GM12892 (cell line): ENCODE measurements at places on chromosomes 12 and 14.

DNA sequence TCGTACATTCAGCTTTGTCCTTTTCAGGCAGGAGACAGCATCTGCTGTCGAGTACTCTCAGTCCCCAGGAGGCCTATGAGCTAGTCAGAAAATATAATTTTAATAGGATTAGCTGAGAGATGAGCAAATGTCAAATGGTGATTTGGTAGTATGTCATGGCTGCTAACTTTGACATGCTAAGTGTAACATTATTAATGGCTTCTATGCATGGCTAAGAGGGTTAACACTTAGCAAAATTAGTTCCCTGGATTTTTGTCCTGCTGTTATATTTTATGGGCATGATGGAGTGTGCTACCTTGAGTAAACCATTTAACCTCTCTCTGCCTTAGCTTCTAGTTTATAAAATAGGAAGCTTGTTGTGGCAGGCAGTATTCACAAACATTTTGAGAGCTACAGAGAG is 2.9 kb upstream of the PCNX1 start:
- no peak for DNase-seq

DNA sequence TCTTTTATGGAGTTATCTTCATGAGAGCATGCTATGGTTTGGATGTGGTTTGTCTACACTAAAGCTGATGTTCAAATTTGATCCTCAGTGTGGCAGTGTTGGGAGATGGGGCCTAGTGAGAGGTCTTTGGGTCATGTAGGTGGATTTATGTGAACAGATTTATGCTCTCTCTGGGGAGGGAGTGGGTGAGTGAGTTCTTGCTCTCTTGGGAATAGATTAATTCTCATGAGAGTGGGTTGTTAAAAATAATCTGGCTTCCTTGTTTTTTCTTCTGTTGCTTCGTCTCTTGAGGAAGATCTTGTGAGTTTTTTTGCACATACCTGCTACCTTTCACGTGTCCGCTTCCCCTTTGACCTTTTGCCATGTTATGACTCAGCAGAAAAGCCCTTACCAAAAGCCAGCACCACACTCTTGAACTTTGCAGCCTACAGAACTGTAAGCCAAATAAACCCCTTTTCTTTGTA is 20.5 kb downstream of the DERA start:
- DNase-seq = no peak

- DNase-seq = no peak
Observed at GRCh38 chr14:96888158-96888557, 91.0 kb downstream of the VRK1 start.

GRCh38 chr12:89024580-89024979 is 327.7 kb downstream of the DUSP6 start:
- no peak for DNase-seq

DNA sequence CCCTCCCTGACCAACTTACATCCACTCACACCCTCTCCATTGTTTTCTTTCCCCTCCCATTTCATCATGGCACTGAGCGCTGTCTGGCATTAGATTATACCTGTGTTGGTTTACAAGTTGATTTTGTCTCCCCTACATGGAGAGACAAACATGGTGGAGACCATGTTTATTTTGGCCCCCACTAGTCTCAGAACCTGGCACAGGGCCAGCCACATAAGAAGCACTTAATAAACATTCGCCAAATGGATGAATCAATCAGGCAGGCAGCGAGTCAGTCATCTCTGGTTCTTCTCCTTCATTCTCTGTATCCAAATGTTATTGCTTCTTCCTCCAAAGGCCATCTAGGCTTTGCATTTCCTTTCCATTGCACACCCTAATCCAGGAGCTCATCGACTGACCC is 177.4 kb downstream of the DPF3 start:
- no peak for DNase-seq

DNA sequence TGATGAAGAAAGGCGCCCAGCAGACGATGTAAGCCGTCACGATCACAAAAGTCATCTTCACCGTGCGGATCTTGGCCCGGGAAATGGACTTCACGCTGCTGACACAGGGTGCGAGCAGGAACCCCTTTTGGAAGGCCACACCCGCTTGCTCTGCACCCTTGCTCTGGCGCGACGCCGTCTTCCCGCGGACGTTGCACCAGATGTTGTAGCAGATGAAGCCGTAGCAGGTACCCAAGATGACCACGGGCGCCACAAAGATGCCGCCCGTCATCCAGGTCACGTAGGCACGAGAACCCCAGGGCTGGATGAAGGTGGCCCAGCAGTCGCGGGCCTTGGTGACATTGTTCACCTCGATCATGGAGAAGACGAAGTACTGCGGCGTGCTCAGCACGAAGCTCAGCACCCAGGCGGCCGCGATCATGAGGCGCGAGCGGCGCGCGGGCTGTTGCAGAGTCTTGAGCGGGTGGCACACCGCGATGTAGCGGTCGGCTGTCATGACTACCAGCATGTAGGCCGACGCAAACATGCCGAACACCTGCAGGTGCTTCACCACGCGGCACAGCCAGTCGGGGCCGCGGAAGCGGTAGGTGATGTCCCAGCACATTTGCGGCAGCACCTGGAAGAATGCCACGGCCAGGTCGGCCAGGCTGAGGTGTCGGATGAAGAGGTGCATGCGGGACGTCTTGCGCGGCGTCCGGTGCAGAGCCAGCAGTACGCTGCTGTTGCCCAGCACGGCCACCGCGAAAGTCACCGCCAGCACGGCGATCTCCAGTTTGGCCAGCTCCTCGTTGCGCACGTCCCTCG is 890 bp downstream of the AVPR1A start:
- no peak for DNase-seq

GRCh38 chr14:105999361-106000028 is 473.1 kb downstream of the TMEM121 start:
- no peak for DNase-seq

- no peak for DNase-seq
Observed at GRCh38 chr14:96091149-96091693, 52.1 kb downstream of the C14orf132 start.

DNA sequence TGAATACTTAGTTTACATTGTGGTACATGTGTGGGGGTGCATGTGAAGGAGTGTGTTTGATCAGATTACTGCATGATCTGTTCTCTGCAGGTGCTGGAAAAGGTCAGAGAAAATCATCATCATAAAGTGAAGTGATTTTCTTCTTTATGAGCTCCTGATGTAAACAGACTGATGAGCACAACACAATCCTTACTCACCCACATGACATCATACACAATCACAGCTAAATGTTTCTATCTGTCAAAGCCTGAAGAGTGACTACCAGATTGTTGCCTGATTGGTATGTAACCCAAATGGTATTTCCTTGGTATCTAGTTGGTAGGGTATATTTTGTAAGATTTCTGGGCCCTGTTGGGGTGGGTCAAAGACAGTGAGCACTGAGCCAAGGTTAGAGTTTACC is 270.8 kb downstream of the FOXG1 start:
- no peak for DNase-seq

- no peak for DNase-seq
Observed at GRCh38 chr12:106416273-106416672, 58.7 kb downstream of the POLR3B start.

DNA sequence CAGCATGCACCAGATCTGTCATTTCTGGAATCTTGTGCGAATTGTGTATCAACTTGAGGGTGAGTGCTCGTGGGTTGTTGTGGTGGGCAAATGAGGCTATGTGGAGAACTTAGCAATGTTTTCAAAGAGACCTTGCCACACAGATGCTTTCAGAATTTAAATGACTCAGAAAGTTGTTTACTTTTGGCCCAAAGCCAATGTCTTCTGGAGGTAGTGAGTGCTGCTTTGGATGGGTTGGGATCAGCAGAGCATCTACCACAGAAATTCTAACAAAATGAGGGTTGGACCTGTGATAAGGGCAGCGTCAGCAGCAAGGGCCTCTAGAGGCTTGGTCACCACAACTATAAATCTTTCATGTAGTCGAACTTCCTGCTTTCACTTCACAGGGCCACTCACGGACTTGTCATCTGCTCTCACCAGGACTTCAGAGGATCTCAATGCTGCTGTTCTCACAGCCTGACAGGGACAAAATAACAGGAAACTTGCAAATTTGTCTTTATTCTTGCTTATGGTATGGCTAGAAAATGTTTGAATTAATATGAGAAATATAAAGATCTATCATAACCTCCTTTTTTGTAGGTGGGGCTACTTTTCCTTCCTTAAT is 111.4 kb downstream of the DACT1 start:
- no peak for DNase-seq

GRCh38 chr14:71497645-71498086 is 434.6 kb upstream of the RGS6 start:
- DNase-seq = peak; percentile 17

- DNase-seq = no peak
Observed at GRCh38 chr12:95881331-95881955, 22.7 kb downstream of the SNRPF start.

DNA sequence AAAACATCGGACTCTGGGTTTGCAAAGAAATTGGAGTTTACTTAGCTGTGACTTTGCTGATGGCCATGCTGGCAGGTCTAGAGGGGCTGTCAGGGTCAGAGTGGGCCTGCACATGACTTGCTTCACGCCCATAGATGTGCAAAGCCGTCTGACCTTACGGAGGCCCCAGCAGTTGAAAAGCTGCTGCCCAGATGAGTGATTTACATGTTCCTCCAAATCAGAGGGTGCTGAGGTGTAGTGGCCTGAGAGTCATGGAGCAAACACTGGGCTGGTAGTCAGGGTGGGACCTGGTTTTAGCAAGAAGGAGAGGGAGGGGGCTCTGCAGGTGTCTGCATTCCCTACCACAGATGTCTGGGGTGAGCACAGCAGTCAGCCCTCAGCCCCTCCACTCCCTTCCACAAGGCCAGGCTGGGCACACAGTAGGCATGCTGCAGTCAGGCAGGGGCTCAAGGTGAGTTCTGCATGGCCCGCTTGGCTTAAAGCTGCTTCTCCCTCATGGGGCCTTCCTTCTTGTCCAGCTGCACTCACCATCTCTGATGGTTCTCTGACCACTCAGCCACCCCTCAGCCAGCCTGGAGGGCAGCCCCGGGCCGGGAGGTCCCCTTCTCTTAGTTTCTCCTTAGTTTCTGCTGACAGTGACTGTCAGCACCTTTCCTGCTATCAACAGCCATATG is 34.2 kb upstream of the EML1 start:
- DNase-seq = no peak

- DNase-seq = no peak
Observed at GRCh38 chr14:24437736-24438067, 4.9 kb downstream of the SDR39U1 start.

GRCh38 chr12:83042441-83043200 is 355.9 kb downstream of the TMTC2 start:
- no peak for DNase-seq

GRCh38 chr12:117408161-117408791 is 46.9 kb upstream of the NOS1 start:
- DNase-seq = no peak

DNA sequence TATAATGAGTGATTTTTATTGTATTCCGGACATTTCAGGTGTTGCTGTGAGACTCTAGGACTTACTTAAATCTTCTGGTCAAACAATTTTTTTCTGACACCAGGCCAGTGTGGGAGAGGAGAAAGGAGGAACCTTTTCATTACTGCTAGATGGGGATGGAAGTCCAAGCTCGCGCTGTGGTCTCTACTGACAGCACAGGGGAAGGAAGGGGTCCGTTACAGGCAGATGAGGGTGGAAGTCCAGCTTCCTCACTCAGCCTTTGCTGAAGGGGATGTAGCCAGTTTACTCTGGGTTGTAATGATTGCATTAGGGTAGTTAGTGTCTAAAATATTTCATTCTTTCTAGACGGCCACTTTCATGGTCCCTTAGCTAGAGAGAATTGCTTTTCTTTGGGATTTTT is 26.3 kb upstream of the ST8SIA1 start:
- DNase-seq = no peak

DNA sequence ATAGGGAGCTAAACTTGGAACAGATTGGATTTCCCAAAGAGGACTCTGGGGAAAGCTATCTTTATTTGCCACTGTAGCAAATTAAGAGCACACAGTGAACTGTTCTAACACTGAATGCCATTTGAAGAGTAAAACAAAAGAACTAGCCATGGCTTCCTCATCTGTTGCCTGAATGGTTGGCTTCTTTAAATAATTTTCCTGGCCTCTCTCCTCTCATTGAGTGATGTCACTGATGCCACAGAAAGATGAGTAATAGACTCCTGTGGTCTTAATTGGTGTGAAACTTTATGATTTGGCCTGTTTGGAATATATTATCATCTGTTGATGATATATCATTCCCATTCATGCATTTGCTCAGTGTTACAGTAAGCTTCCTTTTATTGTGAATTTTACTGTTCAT is 42.5 kb downstream of the WDR20 start:
- no peak for DNase-seq

GRCh38 chr14:101242442-101243385 is 318.6 kb upstream of the DIO3 start:
- no peak for DNase-seq

DNA sequence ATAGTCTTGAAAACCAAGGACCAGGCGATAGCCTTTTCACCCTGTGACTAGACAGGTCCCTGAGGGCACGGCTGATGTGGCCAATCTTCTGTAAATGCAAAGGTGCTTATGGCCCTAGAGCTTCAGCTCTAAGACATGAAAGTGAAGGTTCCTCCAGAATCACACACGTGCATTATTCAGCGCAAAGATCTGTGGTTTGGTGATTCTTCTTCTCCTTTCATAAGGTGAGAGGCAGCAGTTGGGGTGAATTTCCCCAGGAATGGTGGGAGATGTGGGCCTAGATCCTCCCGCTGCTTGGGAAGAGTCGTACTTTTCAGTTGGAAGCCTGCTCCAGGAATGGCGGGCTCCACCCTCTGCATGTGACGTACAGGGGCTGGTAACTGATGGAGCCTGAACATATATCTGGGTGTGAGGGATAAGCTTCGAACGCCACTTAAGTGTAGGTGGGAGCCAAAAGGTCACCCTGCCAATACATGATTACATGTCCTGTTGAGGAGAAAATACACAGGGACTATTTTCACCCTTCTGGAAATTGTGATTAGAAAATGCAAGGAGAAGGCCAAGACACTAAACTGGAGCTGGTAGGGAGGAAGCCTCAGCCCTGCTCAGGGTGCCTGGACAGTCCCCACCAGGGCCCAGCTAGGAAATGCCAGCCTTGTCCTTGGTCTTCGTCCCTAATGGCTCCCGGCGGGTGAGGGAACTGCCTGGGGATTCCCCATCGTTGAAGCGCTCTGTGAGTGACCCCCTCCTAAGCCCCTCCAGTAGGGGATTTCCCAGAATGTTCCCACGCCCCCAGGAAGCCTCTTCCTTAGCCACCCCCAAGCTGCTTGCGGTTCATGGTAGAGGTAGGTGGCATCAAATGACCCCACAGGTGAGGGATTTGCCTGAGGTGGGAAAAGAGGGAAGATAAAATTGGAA is 17.6 kb downstream of the BATF start:
- DNase-seq = no peak

- peak; percentile 99 for DNase-seq
Observed at GRCh38 chr14:104985675-104986486, at the start of gene CLBA1. TSS of gene CLBA1 (plus strand) at chr14:104985788. CDS start at chr14:104986432, 644 bp downstream.

- no peak for DNase-seq
Observed at GRCh38 chr12:75208856-75209811, 505 bp downstream of the KCNC2 start.

DNA sequence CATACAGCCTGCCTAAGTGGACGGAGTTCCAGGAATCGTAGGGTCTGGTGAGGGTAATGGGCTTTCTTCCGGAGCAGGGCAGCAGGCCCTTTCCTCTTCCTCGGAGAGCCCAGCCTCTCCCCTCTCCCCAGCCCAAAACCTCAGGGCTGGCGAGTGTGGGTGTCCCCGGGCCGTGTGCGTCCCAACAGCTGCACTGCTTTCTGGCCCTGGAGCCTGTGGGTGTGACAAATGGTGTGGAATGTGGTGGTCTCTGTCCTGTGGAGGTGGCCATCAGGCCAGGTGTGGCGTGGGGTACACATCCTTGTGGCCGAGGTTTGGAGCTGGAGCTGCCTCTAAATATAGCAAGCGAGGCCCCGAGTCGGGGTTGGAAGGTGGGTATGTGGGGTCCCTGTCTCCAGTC is 8.5 kb downstream of the ORAI1 start:
- no peak for DNase-seq
